ENCODE measurements at places on chromosomes 5 and 9.

GRCh38 chr5:135864503-135865435 lies 30.3 kb downstream of the SLC25A48 start:
- peak; percentile 81 for DNase-seq

GRCh38 chr5:2725980-2726765 lies 25.3 kb downstream of the IRX2 start:
- no peak for DNase-seq

DNA sequence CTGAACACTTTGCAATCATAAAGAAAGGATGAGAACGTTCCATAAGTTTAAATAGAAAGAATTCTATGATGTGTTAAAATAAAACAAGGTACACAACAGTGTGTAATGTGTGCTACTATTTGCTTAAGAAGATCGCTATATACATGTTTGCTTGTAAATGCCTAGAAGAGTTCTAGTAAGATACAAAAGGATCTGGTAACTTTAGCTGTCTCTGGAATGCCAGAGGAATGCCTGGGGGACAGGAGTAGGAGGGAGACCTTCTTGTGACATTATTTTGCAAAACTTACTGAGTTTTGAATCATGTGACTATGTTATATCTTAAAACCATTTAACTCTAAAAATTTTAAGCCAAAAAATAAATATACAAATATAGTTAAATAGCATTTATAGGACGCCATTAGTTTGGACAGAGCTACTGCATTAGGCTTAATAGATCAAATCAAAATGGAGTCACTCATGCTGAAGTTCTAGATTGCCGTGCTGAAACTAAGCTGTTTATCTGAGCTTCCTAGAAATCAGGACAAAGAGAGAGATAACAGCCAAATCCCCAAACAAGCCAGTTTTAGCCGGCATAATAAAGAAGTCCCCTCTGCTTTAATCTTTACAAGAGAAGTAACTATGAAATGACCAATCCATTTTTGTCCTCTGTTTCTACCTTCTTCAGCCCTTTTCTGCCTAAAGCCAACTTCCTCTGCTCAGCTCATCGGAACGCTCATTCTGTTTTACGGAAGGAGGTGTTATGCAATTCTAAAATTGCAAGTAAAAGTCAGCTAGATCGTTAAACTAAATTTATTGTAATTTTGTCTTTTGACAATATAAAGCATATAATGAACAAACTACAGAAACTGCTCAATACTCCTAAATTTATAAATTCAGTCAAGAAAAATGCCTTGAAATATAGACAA lies 44.8 kb downstream of the LIX1 start:
- DNase-seq = peak; percentile 62

- DNase-seq = no peak
Observed at GRCh38 chr9:112542593-112543292, 56.1 kb downstream of the KIAA1958 start.

DNA sequence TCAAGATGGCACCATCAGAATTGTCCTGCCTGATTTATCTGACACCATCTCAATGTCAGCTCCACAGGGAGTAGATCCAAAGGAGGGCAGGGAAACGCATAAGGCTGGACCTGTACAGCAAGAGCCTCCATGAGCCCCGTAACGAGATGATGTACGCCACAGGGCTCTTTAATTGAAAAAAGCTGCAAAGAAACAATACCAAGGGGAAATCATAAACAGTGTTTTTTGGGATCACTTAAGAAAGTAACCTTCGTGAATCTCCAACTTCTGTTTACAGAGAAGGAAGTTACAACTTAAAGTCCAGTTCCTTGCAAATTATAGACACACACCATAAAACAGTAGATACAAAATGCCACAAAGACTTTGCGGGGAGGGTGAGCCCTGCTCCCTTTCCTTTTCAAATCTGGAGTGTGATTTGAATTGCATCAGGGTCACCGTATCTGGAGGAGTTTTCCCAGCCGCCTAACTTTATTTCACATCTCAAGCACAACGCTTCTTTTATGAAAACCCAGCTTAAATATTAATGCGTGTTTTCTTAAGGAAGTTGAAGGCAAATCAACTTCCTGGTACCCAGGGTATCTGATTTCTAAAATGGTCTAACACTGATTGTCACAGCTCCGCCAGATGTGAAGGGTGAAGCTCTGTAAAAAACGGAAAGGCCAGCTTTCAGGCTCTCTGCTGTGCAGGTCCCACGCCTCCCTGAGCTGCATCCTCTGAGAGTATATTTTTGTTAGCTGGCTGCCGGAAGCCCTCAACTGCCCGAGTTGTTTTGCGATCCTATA lies 88.9 kb downstream of the EBF1 start:
- DNase-seq = peak; percentile 36

GRCh38 chr5:97142521-97143254 lies at the start of gene LIX1:
LIX1 (minus strand) TSS chr5:97142611; CDS start chr5:97142576, 35 bp downstream.
- DNase-seq = peak; percentile 35

DNA sequence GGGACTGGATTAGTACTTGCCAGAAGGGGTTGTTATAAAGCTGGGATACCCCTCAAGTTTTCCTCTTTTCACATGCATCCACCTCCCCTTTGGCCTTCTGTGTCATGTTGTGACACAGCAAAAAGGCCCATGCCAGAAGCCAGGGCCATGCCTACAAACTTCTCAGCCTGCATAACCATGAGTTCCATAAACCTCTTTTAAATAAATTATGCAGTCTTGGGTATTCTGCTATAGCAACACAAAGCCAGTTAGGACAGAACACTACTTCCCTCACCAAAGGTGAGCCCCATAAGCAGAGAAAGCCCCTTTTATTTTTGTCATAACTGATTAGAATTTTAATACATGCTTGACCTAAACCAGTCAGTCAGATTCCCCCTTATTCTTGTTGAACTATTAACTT lies 801.3 kb downstream of the DNAH5 start:
- DNase-seq = no peak

Data from inflammatory macrophage treated with lipopolysaccharide for 1 hour (primary cell).